ENCODE measurements at places on chromosomes 5 and 9.
A peak's percentile ranks its signal among the peaks of the same experiment; 100 is the strongest.

DNA sequence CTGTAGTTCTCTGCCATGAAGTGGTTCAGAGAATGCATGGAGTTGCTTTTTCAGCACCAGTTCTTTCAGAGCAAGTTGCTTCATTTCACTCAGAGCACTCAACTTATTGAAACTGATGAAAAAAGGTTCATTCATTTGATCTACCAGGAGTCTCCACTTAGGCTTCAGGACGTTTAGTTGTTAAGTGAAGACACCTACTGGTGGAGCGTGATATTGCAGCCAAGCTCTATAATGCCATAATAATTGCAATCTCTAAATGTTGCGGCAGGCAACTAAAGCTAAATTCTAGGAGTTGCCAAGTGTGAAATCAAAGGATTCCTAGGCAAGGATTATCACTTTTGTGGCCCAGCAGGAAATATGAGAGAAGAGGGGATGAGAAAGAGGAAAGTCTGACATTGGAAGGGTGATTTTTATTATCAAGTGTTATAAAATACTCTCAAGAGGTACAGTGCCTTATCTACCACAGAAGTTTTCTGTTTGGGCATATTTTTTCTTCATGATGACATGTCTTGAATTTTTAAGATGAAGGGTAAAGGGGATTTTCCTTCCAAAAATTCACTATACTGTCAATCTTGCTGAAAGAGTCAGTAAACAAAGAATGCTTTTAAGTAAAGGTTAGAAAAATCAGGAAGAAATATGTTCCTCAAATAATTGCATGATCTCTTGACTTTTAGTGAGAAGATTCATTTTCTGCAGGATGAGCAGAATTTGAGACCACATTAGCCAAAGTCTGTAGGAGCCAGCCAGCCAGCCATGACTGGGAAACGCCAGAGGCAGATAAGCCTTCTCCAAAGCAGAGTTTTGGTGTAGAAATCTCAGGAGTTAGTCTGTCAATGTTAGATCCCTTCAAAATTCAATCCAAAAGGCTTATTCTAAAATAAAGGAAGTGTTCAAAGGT lies 83.4 kb downstream of the SH3PXD2B start:
- DNase-seq = peak; percentile 46

GRCh38 chr5:55657443-55657842 lies 54.7 kb downstream of the SLC38A9 start:
- DNase-seq = no peak

DNA sequence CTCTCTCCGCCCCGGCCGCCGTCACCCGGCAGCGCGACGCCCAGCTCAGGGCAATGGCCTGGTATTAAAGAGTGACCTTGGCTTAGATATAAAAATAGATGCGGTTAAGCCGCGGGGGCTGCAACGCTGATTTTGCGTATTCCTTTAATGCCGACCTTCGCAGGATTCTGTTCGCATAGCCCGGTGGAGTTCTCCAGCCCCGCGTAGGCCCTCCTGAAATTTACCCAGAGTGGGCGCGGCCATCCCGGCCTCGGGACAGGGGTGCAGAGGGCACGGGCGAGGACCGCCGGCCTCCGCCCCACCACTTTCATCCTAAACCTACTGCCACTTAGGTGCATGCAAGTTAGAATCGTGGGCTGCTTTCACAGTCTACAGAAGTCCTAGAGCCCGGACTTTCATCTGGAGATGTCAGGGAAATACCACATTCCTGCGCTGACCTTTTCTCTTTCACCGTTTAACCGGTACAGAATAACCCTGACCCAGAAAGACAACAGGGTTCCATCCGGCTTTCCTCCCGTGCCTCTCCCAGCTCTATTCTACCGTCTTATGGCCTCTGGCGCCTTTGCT lies 492 bp upstream of the FAM169A start:
- no peak for DNase-seq

DNA sequence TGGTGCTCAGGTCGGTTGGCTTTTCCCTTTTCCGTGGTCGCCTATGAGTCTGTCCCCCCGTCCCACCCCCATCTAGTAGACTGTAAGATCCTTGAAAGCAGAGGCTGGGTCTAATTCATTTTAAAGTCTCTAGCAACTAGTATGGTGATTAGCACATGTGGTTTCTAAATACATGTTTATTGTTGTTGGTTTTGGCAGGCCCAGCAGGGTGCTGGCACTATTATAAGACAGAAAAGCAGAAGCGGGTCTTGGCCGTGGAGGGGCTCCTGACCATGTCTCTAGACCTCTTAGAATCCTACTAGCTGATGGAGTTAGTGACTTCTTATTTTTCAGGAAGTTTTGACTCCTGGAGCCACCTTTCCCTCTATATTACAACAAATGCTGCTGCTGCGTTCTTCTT lies 61.5 kb upstream of the TNFSF8 start:
- no peak for DNase-seq

DNA sequence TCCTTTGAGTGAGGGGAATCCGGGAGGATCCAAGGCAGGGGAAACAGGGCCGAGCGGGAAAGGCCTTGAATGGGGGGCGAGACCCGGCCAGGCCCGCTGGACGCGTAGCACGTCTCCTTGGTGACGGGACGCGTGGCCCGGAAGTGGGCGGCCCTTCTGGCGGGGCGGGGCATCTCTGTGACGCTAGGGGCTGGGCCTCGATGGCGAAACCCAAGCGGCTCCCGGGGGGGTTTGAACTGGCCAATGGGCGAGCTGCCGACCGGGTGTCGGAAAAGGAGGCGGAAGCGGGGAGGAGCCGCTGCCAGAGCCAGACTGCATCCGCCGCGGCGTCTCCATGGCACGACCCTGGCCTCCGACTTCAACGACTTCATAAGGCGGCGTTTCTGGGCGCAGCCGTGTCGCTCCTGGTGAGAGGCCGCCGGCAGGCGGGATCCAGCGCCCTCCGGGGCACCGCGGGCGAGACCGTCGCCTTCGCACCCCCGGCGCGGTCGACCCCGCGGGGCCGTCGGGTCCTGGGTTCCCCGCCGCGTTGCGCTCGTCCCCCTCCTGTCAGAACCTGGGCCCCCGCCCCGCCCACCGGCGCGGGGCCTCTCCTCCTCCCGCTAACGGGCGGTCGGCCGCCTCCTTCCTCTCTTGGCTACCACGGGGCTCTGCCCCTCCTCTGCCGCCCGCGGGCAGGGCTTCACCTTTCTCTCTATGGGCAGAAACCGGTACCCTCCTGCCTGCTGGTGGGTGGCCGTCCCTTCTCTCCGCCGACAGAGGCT lies at the start of gene ODF2:
TSS of gene ODF2 (plus strand) at position 158 of the 764 bp plus-strand sequence. CDS start at position 244, 86 bp downstream.
- peak; percentile 94 for DNase-seq

DNA sequence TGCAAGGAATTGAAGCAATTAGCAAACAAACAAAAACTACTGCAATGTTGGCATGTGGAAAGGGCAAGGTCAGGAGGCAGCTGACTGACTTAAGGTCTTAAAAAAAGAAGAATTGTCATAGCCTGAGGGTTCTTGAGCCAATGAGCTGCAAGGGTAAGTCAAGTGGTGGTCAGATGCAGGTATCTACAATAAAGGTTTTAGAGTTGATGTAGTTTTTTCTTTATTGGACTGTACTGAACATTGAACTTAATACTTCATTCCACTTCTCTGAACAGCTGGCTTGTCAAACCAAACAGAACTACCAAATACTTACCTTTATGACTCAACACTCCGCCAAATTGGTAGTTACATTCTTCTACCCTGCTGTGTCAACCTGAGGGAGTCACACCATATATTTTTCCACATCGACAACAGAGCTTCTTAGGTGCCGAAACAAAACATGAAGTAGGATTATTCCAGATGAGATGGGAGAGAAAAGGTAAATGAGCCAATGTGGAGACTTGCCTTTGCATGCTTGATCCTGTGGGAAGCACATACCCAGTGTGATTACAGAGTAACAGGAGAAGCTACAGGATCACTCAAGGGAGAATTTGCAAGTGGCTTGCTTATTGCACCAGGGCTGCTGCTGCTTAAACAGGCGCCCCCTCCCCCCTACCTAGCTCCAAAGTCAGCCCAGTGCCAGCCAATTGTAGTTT lies 35.3 kb downstream of the EQTN start:
- no peak for DNase-seq

DNA sequence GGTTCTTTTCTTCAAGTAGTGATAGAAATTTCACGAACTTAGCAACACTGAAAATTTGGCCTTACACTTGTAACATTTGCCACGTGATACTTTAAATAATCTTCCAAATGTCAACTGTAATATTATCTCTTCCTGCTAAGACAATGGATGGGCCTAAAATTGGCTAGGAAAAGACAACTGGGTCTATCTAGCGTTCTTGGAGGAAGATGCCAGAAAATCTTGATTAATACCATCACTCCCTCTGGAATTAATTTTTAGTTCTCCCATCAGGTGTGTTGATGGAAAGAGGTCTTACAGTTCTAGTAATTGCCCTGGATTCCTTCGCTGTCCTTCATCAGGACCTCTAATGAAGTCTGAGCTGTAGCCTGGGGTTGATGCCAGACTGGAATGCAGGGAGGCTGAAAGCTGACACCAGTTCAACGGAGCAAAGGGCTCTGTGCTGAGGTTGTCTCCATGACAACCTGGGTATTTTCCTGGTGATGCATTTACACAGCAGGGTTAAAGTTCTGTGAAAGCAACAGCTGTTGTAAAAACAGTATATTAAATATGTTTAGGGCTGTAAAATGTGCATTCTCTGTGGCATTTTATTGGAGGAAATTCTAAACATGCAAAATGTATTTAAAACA lies 92.3 kb downstream of the GAS1 start:
- DNase-seq = peak; percentile 73

GRCh38 chr9:91185193-91185886 lies 176.4 kb downstream of the AUH start:
- DNase-seq = no peak

GRCh38 chr5:132072070-132072469 lies 1.5 kb upstream of the CSF2 start:
- no peak for DNase-seq

GRCh38 chr9:35226651-35227050 lies 64.8 kb downstream of the UNC13B start:
- DNase-seq = no peak

- DNase-seq = peak; percentile 59
Observed at GRCh38 chr5:169763376-169764017, 126.4 kb downstream of the DOCK2 start.

DNA sequence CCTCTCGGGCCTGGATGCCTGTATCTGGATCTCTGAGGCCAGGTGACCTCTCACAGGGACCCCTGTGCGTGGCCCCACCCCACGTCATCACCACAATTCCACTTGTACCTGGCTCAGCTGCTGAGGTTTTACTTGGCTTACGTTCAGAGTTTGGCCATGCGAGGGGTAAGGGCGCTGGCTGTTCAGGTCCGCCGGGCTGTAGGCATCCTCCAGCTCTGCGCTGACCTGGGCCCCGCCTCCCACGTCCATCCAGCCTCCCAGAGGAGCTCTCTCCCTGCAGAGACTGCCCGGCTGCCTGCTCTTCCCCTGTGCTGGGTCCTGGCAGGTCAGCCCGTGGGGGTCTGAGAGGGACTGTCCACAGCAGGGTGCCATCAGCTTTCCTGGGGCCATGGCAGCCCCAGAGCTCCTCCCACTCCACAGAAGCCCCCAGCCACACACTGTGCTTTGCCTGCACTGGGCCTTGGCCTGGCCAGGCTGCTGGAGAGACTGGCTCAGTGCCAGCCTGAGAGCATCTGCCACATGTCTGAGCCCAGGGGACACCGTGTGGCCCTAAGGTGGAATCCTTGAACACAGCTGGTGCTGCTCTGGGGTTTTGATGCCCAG lies 43.6 kb downstream of the SLC6A3 start:
- DNase-seq = no peak

- DNase-seq = no peak
Observed at GRCh38 chr5:52148679-52149078, 639.0 kb upstream of the ITGA1 start.

DNA sequence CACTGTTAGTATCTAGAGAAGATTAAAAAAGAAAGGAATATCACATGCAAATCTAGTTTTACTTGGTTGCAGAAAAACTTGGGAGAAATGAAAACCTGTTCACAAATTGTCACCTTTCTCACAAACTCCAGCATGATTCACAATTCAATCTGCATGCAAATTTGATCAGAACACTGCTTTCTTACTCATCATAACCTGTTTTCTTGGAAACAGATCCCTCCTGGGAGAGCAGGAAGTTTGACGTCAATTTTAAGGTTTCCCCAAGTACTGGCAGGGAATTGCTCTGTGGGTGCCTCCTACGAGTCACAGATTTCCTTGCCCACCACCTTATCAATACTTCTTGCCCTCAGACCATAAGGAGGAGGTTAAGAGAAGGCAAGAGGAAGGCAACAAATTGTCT lies 30.2 kb upstream of the HTR4 start:
- no peak for DNase-seq

DNA sequence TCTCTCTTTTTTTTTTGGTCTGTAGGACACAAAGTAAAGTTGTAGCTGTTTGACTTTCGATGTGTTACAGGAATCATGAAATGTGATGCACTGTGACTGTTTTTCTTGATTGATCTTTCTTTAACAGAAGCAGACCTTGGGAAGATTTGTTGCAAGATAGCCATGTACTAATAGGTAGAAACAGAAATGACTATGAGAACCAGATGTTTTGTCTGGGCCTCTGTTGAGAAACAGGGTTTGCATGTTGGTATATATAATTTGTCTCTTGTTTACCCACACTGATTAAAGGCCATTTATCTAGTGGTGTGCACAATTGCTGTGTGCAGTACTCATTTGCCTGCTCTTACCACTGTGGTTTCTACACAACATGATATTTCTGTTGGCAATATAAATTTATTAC lies 125.1 kb downstream of the HACD4 start:
- no peak for DNase-seq

GRCh38 chr5:32773944-32774343 lies 62.8 kb downstream of the NPR3 start:
- no peak for DNase-seq

- no peak for DNase-seq
Observed at GRCh38 chr5:132000241-132000490, 11.3 kb downstream of the ACSL6 start.

- DNase-seq = no peak
Observed at GRCh38 chr9:98329904-98330303, 74.5 kb upstream of the TBC1D2 start.

DNA sequence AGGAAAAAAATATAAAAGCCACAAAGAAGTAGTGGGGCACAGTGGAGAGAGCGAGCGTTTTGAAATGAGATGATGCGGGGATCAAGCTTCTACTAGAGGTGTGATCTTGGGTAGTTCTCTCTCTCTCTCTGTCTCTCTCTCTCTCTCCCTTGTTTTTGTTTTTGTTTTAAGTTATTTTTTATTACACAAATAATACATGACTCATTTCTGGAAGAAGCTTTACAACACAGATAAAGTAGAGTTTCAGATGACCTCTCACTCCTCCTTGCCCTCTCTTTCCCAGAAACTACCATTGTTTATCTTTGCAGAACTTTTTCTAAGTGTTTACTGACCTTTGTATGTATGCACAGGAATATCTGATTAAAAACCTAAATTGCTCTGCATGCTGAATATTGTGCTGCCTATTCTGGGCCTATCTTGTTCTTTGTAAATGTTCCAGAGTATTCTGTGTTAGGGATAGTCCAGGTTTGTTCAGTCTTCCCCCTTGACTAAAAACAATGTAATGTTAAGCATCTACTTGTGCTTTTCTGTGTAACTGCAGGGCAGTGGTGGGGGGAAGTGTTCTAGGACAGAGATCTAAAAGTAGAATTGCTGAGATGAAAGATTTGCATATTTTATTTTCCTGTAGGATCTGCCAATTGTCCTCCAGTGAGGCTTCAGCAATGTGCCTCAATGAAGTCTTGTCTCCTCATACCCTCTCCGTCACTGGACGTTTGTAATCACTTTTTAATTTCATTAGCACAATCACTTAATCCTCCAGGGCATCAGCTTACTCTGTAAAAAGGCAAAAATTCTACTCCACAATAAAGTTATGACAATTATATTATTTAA lies 52.0 kb downstream of the FYB1 start:
- DNase-seq = no peak

GRCh38 chr9:131049829-131050715 lies 41.1 kb downstream of the LAMC3 start:
- DNase-seq = peak; percentile 10

All from RPMI7951 (cell line).